NCI-H1694 (cell line): ENCODE measurements at places on chromosomes 6 and 20.
A peak's percentile ranks its signal among the peaks of the same experiment; 100 is the strongest.

DNA sequence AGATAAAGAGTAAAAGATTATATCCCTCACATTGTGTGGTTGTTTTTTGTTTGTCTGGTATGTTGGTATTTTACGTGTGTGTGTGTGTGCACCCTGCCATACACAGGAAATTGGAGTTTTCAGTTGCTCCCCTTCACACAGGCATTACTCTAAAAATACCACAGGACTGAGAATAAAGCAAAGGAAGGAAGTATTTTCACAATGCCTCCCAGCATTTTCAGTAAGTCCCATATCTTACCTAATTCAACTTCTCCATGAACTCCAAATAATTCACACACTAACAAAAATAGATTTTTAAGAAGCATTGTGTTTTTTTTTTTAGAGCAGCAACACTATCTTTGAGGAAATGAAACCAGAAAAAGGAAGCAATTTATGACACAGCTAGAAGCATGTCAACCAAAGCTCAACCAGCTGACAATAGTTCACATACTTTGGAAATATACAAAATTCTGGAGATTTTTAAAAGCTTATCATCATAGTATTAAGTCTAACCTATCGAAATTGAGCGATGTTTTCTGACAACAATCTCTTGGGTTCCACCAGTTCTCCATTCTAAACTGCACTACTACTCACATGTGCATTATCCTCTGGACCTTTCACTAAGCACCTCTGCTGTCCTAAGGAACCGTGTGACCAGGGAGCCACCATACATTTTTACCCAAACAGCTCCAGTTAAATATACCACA, 2.1 kb downstream of the UBE2J1 start:
- DNase-seq, result no peak

GRCh38 chr6:123213921-123214320, 217.9 kb downstream of the CLVS2 start:
- DNase-seq, result no peak

DNA sequence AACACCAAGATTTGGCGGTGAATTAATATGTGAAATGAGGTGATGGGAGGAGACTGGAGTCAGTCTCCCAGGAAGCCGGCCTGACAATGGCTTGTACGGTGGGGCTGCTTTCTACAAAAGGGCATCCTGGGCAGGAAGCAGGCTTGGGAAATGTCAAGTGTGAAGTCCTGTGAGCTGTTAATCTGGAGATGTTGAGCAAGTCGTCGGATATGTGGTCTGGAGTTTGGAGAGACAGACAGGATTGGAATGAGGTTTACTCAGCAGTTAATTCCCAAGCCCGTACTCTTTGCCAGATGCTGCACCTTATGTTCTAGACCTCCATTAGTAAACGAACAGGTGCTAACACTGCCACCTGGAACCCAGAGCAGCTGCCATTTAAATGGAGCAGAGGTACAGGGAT, 107.7 kb upstream of the FOXC1 start:
- DNase-seq, result no peak

DNA sequence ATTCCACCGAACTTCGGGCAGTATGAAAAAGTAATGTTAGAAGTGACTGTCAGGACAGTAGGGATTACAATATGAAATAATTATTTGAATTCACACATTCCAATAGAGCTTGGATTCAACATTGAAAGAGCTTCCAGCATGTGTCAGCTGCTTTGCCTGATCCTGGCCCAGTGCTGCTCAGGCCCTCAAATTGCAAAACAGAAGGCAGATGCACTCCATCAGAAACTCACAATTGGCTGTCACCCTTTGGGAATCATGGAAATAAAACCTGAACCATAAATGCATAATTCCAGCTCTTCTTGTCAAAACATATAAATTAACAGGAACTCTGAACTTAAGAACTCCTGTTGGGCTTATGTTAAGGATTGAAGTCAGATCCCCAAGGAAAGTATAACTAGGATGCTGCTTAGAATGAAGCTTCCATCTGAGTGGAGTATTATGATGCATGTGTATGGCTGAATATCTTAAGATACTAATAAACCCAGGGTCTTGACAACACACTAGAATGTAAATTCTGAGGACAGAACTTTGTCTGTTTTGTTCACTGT, 1.8 kb upstream of the NDUFAF4 start:
- DNase-seq, result no peak

GRCh38 chr6:118536478-118536877, 11.6 kb upstream of the PLN start:
- DNase-seq, result no peak

GRCh38 chr6:111230351-111231089, 143.2 kb downstream of the SLC16A10 start:
- DNase-seq, result no peak

DNA sequence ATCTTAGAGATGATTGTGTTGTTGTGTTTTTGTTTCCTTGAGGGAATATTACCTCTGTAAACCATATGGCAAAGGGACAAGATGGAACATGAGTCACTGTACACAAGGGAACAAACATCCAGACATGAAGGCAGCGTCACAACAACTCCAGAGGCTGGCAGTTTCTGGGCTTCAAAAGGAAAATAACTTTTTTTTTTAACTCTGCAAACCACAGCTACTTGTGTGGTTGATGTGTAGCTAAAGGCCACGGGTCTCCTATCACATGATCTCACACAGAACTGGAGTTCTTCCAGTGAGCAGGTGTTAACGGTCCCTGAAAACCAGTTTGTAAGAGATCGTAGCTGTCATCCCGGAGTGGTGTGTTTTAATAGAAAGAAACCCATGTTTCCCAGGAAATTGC, 33.2 kb upstream of the HBS1L start:
- DNase-seq, result peak; percentile 5

- DNase-seq, result no peak
Measured at GRCh38 chr6:18262702-18263417, 1.5 kb downstream of the DEK start.

DNA sequence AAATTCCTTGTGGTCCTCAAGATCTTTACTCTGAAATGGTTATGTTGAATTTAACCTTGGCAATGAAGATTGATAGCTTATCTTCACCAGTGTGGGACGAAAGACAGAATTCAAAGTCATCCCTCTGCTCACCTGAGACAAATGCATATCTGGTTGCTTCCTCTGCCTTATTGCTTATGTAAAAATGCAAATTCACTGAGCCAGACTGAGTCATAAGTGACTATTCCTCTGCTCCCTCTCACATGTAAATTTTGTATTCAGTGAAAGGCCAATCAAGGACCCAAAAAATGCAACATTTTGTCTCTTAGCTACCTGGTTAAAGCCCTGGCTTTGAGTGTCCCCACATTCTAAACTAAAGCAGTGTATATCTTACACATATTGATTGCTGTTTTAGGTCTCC, 593.1 kb upstream of the GJE1 start:
- DNase-seq, result no peak

- DNase-seq, result no peak
Measured at GRCh38 chr6:24719125-24719971, at the start of gene C6orf62. TSS of gene C6orf62 (minus strand) at chr6:24719154. CDS start at chr6:24718668, 486 bp downstream.

- DNase-seq, result no peak
Measured at GRCh38 chr6:75481394-75481793, 12.2 kb downstream of the FILIP1 start.

DNA sequence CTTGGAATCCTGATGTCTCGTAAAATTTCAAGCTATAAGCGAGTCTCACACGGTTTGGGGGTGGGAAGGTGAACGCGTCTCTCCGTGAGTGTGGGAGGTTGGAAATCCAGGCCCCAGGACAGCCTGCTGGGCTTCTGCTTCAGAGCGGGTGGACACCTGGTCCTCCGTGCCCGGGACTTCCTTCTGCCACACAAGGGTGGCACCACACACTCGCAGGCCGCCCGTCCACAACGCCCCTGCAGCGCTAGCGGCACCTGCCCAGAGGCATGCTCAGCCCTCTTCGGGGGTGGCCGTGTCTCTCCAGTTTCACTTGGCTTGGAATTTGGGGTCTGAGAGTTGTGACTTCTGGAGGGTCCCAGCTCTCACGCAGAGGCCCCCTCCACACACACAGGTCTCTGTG, 151.9 kb downstream of the PHACTR3 start:
- DNase-seq, result no peak

GRCh38 chr6:30885999-30886896, 1.9 kb downstream of the DDR1 start:
- no peak for DNase-seq

GRCh38 chr20:24118441-24119175, 130.0 kb upstream of the GGTLC1 start:
- DNase-seq, result no peak

- no peak for DNase-seq
Measured at GRCh38 chr6:49987749-49988148, 18.3 kb upstream of the DEFB113 start.

GRCh38 chr20:59145247-59145923, 18.2 kb upstream of the ZNF831 start:
- DNase-seq, result no peak

GRCh38 chr6:4979426-4979825, 24.4 kb downstream of the RPP40 start:
- no peak for DNase-seq

DNA sequence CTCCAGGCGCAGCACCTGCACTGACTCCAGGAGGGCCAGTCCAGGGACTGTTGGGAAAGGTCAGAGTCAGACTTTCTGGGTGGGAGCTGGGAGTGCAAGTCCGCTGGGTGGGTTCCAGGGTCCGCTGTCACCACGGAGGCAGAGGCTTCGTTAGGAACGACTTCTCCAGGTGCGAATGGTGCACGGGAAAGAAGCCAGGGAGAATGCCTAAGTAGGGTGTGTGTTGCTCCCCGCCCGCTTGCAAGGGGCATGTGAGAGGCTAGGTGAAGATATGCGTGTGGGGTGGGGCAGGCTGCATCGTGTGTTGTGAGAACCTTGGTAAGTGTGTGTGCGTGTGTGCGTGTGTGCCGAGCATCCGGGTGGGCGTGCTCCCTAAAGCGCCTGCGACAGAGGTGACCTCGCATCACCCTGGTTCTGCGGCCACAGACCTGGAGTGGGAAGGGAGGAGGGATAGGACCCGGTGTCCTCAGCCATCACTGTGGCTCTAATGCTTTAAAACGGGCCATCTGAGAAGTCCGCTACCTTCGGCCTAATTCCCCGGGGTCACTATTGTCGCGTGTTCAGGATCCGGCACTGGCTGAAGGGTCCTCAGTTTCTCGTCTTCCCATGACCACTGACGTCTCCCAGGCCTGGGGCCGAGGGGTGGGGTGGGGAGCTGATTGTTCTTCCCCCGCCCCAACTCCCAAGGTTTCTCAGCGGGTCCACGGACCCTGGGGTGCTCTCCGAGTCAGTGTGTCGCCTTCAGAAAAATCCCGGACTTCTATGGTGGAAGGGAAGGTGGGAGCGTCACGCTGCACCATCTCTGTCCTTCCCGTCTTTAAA, 6.1 kb downstream of the SLC32A1 start:
- DNase-seq, result no peak

DNA sequence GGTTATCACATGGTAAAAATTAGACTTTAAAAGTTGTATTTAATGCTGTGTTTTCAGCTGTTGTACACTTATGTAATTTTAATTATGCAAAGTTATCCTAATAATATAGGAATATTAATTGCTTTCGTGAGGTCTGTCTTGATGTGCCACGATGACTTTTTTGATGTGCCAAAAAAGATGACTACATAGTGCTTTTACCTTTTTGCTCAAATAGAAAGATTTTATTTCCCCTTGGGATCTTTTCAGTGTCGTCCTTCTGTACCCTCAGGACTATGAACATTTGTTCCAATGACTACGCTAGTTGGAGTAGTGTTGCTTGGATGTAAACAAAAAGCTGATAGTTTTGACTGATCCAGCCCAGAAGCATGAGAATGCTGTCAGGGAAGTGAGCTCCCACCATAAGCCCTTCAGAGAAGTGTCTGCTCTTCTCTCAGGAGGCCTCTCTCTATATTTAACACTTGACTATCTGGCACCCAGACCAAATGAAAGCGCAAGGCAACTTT, 1.2 kb upstream of the CD164 start:
- DNase-seq, result no peak

GRCh38 chr6:64838726-64839125, 868.3 kb downstream of the EYS start:
- peak; percentile 15 for DNase-seq

DNA sequence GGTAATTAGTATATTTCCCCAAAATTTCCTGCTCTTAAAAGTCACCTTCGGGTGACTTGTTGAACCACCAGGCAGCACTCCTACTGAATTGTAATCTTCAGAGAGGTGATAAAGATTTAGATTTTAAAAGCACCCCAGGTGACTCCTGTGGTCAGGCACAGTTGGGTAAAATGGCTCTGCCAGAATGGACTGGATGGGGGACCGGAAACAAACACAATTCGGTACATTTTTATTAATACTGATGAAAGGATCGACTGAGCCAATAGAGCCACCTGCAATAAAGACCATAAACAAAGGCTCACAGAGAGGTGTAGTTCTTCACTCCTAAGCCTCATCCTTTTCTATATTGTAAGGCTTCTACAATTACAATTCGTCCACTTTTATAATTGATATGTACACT, 19.6 kb upstream of the FAM83C start:
- no peak for DNase-seq

DNA sequence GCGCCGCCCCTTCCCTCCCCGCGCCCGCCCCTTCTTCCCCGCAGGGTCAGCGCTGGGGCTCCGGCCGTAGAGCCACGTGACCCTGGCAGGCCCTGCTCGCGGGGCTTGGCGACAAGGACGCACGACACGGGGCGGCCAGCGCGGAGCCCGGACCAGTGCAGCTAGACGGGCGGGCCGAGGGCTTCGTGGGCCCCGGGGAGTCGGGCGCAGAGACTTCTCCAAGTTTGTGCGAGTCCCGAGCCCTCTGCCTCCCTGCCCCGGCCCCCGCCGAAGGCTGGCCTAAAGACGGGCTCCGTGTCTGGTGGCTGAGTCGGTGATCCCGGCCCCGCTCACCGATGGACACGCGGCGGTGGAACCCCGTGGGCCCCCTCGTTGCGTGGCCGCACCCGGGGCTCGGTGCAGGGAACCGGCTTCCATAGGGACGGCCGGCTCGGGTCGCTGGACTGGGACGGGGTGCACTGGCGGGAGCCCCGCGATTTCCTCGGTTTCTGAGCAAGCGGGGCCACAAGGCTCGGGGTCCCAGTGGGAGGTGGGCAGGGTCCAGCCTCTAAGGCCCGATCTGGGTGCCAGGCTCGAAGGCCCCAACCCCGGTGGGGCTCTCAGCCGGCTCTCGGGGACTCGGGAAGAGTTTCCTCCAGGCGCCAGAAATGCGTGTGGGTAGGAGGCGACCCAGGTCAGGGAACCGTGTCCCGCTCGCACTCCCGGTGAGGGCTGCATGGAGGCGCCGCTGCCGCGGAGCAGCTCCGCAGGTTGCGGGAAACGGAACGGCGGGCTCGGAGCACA, 452 bp upstream of the GATA5 start:
- no peak for DNase-seq

DNA sequence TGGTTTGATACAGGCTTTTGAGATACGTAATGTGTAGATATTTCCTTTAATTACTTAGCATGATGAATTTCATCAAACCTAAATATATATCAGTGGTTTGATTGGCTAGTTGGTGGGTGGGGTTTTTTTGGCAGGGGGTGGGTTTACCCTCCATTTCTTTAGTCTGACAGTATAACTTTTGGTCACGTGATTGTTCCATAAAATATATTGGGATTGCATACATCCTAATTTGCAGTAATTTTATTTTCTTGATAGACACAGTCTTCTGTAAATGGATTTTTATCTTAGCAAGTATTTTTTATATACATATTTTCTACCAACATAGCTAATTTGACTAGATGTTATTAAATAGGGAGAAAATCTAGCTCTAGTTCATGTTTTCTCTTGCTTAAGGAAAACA, 177.4 kb upstream of the QKI start:
- no peak for DNase-seq
